ENCODE measurements at places on chromosomes 3 and 15.

DNA sequence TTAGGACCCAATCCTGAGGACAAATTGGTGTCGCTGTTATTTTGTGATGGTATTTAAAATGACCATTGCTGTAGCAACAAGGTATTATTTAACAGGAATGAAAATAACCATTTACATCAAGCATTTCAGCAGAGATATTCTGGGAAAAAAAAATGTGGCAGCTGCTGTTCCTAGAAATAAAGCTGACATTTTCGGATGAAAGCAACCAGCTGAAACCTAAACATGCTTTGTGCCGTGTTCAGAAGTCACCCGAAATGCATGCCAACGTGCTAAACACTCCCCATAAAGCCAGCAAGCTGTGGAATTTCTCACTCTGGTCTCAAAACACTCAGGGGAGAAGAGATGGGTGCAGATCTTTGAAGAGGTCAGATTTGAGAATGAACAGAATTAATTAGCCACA is 31.5 kb upstream of the TAFA4 start:
- no peak for DNase-seq

GRCh38 chr3:7144697-7145308 is 283.9 kb downstream of the GRM7 start:
- DNase-seq: no peak

DNA sequence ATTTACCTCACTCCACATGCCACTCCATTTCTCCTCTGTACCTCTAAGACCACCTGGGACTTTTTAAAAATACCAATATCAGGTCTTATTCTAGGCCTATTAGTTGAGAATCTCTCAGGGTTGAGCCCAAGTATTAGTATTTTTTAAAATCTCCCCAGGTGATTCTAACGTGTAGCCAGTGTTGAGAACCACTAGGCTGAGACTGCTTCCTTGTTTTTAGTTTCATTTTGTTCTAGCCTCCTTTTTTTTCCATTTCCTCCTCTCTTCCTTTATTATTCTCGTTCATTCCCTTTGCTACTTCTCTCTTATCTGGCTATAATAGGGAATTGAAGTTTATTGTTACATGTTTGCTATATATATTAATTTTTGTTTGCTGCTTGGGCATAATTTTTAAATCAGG is 217.8 kb upstream of the CD96 start:
- no peak for DNase-seq

GRCh38 chr3:106795553-106795952 is 581.7 kb upstream of the CCDC54 start:
- no peak for DNase-seq

GRCh38 chr15:62105266-62105665 is 38.5 kb downstream of the C2CD4A start:
- DNase-seq: no peak

DNA sequence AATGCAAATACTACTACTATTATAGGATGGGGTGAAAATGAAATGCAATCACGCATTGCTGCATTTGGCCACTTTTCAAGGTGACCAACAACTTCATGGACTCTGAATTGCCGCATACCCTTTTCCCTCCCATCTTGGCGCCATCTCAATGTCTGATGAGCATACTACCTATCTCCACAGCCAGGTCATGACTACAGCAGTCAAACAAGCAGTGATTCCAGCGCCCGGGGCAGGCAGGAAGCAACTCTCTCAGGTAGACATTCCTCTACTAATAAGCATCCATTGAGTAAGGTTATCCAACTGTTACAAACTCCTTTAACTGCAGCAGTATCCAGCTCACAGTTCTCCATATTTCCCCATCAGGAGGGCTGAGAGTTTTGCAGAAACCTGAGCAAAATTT is 155.4 kb downstream of the ADAMTS17 start:
- DNase-seq: no peak

- no peak for DNase-seq
Observed at GRCh38 chr15:44718927-44719292, 7.6 kb downstream of the B2M start.

DNA sequence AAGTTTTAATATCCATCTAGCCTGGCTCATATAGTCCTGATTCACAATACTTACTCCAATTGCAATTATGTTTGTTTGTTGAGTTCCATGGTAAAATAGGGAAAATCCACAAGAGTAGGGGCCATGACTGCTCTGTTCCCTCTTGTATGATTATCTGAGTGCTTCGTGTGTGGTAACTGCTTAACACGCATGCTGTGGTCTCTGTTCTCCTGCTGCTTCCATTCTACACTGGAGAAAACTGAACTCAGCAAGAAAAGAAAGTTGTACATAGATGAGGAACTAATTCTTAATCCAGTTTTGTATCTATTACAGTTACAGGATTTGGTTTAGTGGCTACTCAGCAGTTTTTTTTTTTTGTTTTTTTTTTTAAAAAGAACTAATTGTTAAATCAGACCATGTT is 223.0 kb upstream of the SATB1 start:
- no peak for DNase-seq

DNA sequence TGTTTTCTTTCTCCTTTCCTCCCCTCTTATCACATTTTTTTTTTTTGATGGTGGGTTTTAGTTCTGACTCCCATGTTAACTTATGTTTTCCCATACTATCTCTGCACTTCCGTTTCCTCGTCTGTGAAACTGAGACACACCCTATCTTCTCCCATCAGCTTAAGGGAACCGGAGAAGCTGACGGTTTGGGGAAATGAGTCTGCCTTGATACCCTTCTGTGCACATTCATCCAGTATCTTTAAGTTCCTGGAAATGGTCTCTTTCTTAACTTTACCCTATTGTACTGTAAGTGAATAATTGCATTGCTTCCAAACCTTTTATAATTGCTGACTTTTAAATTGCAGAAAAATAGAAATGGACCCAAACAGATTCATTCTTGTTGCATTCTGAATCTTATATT is 26.2 kb upstream of the CFAP161 start:
- DNase-seq: no peak

GRCh38 chr3:37892927-37893600 is 31.4 kb downstream of the CTDSPL start:
- DNase-seq: no peak

GRCh38 chr3:60064210-60065178 is 1014.7 kb upstream of the CFAP20DC start:
- DNase-seq: peak; percentile 42

DNA sequence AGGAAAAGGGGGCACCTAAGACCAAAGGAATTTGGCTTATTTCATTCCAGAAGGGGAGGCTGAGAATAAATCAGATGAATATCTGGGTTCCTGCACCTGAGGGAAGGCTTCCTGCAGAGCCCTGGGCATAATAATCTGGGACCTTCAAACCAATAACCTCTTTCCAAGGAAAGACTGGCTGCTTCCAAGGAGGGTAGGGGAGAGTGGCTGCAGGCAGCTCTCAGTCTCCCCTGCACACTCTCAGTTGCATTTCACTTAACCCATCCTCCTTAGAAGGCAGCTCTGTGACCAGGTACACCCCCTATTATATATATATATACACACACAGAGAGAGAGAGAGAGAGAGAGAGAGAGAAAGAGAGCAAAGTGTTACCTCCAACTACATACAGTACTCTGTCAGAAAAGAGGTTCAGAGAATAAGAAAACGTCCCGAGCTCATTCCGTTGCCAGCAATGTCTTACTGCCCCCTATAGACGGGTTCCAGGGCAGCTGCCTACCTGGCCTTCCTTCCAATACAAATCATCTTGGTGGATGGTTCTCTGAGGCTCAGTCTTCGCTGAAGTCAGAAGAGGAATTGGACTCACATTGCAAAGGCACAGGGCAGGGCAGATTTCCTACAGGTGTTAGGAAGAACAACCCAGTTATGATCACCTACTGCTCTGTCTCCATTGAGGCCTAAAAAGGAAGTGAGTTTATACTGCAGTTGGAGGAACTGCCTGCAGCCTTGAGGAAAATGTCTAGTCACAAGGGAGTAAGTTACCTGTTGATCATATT is 26.1 kb downstream of the CAPN3 start:
- DNase-seq: no peak

- no peak for DNase-seq
Observed at GRCh38 chr3:156787001-156787400, 39.2 kb upstream of the LEKR1 start.

- DNase-seq: no peak
Observed at GRCh38 chr15:37900326-37901221, 33.9 kb upstream of the TMCO5A start.

- DNase-seq: no peak
Observed at GRCh38 chr3:40045051-40045450, 235.6 kb downstream of the MYRIP start.

DNA sequence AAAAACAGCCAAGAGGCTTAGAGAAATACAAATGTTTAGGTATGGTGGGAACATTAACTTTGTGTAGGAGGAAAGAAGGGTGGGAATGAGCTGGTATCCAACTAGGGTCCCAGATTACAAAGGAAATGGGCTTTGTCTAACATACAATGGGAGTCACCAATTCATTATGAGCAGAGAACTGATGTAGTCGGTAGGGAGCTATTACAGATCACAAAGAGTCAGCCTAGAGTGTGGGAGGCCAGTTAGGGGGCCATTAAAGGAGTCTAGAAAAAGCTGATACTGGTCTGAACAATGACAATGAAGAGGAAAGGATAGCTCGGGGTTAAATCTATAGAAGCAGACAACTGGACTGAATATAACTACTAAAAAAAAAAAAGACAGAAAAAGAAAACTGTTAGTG is 15.5 kb downstream of the ANO10 start:
- DNase-seq: no peak

DNA sequence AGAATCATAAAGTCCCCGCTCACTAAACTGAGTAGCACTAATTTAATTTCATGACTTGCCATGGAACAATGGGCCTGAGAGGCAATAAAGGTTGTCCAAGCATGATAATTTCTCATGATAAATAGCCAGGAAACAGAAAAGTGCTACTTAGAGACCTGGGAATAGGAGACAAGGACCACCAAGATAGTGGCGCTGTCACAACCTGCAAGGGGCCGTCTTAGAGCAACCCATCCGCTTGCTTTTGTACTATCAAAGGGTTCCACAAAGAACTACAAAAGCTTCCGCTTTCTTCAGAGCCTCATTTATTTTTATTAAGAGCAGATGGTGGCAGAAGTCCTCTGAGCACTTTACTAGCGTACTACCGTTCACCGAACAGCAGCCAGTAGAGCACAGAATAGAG is 421.7 kb upstream of the GRM7 start:
- no peak for DNase-seq

GRCh38 chr3:186786922-186787321 is 3.5 kb downstream of the EIF4A2 start:
- no peak for DNase-seq

DNA sequence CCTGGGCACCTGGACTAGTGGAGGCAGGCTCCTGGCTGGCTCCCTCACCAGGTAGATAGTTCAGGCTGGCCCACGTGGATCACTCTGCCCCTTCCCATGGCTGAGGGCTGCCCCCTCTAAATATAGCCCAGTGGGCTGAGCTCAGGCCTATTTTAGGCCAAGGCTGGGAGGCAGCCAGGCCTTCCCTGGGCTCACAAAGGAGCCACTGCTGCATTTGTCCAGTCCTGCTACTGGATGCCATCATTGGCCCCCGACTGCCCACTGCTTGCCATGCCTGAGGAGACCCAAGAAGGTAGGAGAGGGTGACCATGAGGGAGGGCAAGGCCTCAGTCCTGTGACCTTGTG is at the start of gene LSMEM2:
Gene LSMEM2 (plus strand): TSS at position 208 of the 345 bp plus-strand sequence. CDS start 27 bp downstream, at position 235.
- DNase-seq: no peak

GRCh38 chr15:95409626-95410310 is 920.7 kb upstream of the NR2F2 start:
- no peak for DNase-seq

DNA sequence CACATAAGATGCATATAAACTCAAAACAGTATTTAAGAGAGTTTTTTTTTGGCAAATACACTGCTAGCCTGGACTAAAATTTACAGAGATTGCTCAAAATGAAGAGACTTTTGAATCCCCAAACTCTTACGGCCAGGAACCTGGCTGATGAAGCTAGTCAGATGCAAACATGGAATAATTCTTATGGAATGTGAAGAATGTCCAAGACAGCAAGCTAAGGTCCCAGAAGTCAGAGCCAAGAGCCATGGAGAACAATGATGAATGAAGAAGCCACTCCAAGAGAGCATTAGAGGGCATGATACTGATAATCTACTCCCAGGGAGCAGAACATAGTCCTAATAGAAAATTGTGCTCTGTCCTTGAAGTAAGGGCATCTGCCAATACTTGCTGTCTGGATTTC is 705.5 kb downstream of the DIPK2A start:
- DNase-seq: no peak

- peak; percentile 55 for DNase-seq
Observed at GRCh38 chr15:85615930-85616329, 178.8 kb downstream of the KLHL25 start.

DNA sequence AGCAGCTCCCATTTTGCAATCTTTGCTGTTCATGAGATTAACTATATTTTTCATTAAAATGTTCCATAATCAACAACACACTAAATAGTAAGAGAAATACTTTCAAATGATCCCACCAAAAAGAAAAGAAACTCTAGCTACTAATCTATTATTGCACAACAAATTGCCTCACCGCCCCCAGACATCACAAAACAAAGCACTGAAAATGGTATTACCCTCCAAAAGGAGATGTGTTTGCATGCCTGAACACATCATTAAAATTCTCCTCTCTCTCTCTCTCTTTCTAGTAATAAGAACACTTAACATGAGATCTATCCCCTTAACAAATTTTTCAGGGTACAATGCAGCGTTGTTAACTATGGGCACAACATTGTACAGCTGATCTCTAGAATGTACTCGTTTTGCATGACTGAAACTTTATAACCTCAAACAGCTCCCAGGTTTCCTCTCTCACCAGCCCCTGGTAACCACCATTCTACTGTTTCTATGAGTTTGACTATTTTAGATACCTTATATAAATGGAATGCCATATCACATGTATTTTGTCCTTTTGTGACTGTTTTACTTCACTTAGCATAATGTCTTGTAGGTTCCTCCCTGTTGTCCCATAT is 33.1 kb downstream of the WNT5A start:
- no peak for DNase-seq

DNA sequence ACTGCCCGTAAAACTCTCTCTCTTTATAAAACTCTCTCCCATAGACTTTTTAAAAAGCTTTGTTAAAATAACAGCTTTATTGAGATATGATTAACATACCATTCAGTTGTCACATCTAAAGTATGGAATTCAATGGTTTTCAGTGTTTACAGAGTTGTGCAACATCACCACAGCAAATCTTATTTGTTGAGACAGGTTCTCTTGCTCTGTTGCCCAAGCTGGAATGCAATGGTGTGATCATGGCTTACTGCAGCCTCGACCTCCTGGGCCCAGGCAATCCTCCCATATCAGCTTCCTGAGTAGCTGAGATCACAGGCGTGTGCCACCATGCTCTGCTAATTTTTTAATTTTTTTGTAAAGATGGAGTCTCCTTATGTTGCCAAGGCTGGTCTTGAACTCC is 35.9 kb upstream of the TRAK1 start:
- DNase-seq: no peak

GRCh38 chr3:81974751-81975150 is 213.3 kb upstream of the GBE1 start:
- no peak for DNase-seq

GRCh38 chr3:151912028-151912427 is 38.6 kb downstream of the SUCNR1 start:
- DNase-seq: no peak

- DNase-seq: no peak
Observed at GRCh38 chr15:61137105-61137792, 91.9 kb downstream of the RORA start.

All from CD4-positive, alpha-beta T cell treated with Interleukin-15 for 4 hours (primary cell).